Posterior vena cava (tissue), 2 donors: ENCODE measurements at places on chromosomes 12 and 14. TPM values are rescaled to one million over a fixed set of nuclear protein-coding genes. Genes with fewer than 3 reads are reported as not detected.
A peak's percentile ranks its signal among the peaks of the same experiment; 100 is the strongest.

TRAFD1 gene
- 24.0 TPM for total RNA-seq

DENND5B gene
- total RNA-seq: 19.7 TPM

RILPL2 gene
- total RNA-seq: 5.3 TPM

ASB8 gene
- total RNA-seq: 37.8 TPM

LHX5 gene
- total RNA-seq: not detected

SMARCD1 gene
- 33.0 TPM for total RNA-seq

GRCh38 chr14:69891422-69891821, 12.2 kb downstream of the SMOC1 start:
- no peak for DNase-seq

DNA sequence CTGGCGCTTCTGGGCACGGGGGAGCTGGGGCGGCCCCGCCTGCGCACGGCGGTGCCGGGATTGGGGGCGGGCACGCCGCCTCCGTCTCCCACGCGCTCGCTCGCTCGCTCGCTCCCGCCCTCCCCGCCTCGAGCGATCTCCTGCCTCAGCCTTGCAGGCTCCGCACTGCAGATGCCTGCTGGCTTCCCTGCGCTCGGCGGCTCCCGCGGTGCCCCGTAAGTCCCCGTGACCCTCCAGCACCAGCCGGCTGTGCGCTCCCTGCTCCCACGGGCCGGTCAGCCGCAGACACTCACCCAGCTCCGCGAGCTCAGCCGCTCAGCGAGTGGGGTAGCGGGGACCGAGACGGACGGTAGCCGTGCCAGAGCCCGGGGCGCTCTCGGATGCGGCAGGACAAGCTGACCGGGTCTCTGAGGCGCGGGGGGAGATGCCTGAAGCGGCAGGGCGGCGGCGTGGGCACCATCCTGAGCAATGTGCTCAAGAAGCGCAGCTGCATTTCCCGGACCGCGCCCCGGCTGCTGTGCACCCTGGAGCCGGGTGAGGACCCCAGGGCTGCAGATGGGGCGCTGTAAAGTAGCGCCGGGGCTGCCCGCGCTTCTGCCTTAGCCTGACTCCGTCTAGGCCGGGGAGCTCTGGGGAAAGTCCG, at the start of gene TBC1D30:
Gene TBC1D30, plus strand, starts transcription at position 148 of the 643 bp plus-strand sequence. Its CDS starts 233 bp downstream, at position 381.
- DNase-seq: no peak

GRCh38 chr12:78418919-78419318, 445.7 kb upstream of the SYT1 start:
- no peak for DNase-seq

GRCh38 chr12:131773582-131774221, 54.5 kb upstream of the MMP17 start:
- DNase-seq: no peak

GRCh38 chr12:118402251-118402650, 25.9 kb downstream of the SUDS3 start:
- DNase-seq: no peak

DNA sequence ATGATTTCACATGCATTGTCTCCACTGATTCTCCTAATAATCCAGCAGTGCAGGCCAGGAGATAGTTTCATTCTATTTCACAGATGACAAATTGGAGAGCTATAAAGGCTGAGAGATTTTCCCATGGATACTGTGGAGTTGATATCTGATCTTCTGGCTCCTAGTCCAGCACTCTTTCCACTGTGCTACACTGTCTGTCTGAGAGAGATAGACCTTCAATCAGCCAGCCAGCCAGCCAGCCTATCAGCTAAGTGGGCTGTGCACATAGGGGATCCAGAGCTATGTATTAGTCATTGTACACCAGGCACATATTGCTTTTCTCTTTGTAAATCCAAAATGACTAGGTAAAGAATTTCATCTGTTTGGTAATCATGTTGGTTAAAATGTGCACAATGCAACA, 91.8 kb upstream of the ATP2B1 start:
- DNase-seq: no peak

- DNase-seq: no peak
Observed at GRCh38 chr14:81960781-81961180, 427.1 kb upstream of the SEL1L start.

GRCh38 chr12:23055004-23055403, 430.0 kb downstream of the ETNK1 start:
- no peak for DNase-seq

GRCh38 chr12:3646561-3647241, 106.2 kb downstream of the CRACR2A start:
- no peak for DNase-seq

GRCh38 chr14:30252151-30252550, 306.8 kb upstream of the G2E3 start:
- no peak for DNase-seq

- DNase-seq: no peak
Observed at GRCh38 chr12:129558036-129558435, 345.8 kb downstream of the TMEM132D start.

- DNase-seq: no peak
Observed at GRCh38 chr12:27190761-27191160, 53.3 kb upstream of the STK38L start.

DNA sequence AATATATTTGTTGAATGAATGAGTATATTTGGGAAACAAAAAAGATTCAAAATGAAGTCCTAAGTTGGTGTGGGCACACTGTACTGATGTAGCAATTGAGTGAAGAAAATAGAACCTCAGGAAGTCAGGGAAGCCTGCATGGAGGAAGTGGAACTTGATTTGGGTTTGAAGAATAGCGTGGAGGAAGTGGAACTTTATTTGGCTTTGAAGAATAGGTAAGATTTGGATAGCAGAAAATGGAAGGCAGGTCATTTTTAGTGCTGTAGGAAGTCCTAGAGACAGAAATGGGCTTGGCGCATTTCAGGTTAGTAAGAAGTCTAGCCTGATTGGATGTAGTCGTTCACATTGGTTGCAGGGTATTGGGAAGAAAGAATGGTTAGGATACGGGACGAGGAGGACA, 5.4 kb downstream of the C12orf75 start:
- no peak for DNase-seq

DNA sequence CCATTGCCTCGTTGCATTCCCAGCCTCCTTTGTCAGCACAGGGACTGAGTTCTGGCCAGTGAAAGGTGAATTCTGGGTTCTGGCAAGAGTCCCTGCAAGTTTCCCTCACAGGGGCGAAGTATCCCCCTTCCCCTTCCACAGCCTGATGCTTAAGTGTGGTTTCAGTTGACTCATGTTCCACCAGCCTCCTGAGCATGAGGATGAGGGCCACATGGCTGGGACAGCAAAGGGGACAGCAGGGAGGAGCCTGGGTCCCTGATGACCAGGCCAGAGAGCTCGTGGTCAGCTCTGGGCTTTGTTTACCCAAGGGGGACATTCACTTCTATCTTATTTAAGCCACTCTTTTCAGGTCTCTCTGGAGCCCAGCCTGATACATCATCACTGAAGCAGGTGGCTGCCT, 36.5 kb downstream of the CACNA2D4 start:
- no peak for DNase-seq

GRCh38 chr14:64801800-64802199, 77.9 kb downstream of the SPTB start:
- no peak for DNase-seq

DNA sequence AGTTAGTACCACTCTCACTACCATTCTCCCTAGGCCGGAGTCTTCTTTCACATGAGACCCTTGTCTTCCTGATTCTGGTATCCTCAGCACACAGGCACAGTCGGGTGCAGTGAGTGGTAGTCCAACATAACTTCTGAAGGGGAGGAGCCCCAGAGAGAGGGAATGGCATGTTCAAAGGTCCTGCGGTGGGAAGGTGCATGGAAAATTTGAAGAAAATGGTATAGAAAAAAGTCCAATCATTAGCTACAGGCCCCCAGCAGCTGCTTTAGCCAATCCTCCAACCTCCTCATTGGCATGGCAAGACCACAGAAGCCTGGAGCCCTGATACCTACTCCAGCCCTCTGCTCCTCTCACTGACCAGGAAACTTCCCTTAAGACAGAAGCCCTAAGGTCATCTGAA, 96.6 kb downstream of the ZFP36L1 start:
- no peak for DNase-seq

DNA sequence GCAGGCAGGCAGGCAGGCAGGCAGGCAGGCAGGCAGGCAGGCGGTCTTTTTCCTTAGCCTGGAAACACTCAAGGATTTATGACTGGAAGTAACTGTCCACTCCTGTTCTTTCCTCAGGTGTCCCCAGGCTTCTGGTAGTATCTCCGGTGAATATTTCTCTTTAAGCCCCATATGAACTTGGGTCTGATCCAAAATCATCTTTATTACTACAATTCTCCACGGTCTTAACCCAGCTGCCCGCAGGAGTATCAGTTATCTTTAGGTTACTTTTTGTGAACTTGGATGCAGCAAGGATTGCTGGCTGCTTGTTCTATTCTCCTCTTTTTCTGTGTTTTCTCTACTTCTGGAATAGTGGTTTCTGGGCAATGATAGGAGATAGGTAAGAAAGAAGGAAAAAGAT, 3.3 kb downstream of the CSRNP2 start:
- no peak for DNase-seq

DNA sequence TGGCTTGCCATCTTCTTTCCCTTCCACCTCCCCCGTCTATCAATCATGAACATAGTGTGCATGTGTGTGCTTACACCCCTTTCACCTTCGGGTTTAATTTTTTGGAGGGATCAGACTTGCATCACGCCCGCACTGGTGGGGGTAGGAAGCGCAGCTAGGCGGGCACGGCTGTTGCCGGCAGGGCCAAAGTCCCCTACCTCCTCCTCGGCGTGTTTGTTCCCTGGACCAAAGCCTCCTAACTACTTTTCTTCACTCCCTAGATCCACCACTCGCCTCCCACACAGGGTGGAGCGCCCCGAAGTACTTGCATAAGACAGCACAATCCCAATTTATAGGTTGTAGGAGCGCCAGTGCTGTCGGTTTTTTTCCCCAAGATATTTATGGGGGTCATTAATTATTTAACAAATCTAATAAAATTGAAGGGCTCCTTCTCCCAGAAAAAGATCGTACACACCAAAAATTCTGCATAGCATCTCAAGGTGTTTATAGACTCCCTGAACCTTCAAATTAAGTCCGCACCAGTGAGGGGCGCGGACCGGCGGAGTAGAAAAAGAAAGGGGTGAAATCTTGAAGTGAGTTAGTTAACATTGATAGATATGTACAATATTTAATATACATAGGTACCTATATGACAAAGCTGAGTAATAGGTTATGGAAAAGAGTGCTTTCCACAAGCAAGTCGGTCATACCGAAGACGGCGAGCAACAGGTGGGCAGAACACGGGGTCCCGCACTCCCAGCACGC, 717 bp downstream of the PKP2 start:
- no peak for DNase-seq

DNA sequence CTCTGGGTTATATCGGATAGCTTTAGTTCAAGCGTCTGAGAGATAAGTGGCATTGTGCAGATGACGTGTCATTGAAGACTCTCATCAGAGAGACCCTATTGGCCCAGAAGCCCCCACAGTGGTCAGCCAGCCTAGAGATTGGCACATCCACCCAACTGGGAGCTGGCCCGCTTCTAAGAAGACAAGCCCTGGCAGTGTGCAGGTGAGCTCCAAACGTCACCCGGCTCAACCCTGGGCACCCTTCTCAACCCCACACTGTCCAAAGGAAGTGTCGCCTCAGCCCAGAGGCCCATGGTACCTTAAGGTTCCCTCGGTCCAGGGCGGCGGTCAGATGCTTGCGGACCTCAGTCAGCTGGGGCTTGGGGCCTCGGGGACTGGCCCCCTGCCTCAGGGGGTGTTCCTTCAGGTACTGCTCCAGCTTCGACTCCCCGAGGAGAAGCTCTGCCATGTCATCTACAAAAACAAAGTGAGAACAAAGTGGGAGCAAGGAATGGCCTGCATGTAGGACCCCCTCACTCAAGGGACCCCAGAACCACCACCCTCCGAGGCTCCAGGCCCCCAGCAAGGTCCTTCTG, 30.3 kb downstream of the TTC7B start:
- DNase-seq: peak; percentile 47

DNA sequence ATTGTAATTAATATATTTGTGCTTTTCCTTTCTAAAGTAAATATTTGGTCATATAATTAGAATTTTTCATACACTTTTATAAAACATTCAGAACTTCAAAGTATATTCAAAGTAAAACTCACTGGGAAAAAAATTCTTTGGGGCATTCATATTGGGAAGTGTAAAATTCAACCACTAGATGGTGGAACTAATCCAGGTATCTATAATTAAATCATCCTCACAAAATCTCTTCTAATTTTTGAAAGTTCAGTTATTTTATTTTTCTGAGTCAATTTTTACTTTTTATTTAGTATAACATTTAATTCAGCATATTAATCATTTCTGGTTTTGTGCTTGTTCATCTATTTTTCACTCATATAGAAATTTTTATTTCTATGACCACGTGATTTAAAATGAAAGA, 81.0 kb downstream of the NTS start:
- DNase-seq: no peak

DNA sequence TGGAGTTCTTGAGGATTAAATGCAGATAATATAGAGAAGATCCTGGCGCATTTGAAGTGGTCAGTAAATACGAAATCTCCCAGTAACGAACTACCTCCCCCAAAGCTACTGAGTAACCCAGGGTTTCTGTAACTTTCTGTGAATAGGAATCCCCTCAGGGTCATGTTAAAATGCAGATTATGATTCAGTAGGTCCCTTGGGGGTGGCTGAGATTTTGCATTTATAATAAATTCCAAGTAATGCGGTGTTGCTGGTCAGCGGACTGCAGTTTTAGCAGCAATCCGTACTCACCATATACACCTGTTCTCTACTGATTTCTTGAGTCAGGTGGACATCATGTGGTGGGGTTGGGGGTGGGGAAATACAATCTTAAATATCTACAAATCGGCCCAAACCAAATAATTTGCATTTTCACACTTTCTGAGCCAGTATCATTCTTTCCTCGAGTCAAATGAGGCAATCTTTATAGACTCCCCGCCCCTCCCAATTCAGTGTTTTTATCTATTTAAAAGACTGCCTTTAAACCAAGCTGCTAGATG, 868 bp downstream of the SPATA7 start:
- no peak for DNase-seq

DNA sequence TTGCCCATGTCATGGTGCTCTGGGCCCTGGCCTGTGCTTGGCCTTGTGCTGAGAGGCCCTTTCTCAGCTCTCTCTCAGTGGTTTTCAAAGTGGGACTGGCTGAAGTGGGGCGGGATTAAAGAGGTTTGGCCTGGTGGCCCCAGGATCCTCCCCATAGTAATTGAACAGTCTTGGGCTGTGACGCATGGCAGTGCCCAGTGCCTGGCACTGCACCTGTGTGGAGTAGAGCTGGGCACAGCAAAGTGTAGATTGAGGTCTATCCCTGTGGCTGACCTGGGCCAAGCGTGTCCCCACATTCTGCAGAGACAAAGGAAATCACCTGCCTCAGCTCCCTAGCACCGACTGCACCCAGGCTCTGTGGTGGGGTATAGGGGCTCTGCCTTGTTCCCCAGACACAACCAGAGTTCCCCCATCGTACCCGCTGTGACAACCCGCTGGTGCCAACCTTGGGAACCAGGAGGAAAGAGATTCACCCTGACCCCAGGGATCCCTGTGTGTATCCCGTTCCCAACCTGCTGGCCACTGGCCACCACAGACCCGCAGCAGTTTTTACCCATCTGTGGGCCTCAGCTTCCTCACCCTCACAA, 9.9 kb upstream of the CYP46A1 start:
- peak; percentile 43 for DNase-seq
